Foreskin keratinocyte (primary cell): ENCODE measurements at places on chromosomes 7 and 10. TPM values are rescaled to one million over a fixed set of nuclear protein-coding genes. Genes with fewer than 3 reads are reported as not detected.

- no peak for DNase-seq
These were observed 34.5 kb downstream of the VIM start for GRCh38 chr10:17262502-17262901.

GRCh38 chr10:7340179-7340874 lies 70.5 kb downstream of the SFMBT2 start:
- DNase-seq = no peak

- DNase-seq = peak; percentile 75
These were observed 1.4 kb downstream of the MAGI2 start for GRCh38 chr7:79452032-79452494.

DNA sequence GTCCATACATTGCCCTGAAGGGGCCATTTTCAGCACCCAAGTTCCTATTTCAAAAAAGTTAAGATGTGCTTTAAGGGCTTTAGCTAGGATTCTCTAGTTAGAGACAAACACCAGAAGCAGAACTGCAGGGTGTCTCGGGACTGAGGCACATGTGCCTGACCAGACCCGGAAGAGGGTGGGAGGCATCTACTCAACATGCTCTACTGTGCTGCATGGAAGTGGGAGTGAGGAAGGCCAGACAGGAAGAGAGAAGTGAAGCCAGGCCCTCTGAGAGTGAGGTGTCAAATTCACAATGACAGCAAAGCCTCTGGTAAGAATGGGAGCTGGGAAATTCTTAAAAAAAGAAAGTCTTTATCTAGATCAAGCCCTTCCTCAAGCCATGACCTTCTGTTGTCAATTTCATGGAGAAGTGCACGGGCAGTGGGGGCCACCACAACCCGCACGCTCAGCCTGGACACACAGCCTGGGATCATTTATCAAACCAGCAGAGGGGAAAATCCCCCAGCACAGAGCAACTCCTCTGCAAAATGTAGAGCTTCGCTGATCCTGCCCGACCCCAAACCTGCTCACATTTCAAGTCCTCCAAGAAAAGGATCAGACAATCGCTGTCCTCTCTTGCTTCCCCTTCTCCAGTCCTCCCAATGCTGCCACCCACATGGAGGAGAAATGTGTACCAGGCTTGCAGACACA lies 38.7 kb downstream of the PLXNA4 start:
- no peak for DNase-seq

- peak; percentile 65 for DNase-seq
These were observed 42.6 kb downstream of the TYW1B start for GRCh38 chr7:72785166-72785955.

DNA sequence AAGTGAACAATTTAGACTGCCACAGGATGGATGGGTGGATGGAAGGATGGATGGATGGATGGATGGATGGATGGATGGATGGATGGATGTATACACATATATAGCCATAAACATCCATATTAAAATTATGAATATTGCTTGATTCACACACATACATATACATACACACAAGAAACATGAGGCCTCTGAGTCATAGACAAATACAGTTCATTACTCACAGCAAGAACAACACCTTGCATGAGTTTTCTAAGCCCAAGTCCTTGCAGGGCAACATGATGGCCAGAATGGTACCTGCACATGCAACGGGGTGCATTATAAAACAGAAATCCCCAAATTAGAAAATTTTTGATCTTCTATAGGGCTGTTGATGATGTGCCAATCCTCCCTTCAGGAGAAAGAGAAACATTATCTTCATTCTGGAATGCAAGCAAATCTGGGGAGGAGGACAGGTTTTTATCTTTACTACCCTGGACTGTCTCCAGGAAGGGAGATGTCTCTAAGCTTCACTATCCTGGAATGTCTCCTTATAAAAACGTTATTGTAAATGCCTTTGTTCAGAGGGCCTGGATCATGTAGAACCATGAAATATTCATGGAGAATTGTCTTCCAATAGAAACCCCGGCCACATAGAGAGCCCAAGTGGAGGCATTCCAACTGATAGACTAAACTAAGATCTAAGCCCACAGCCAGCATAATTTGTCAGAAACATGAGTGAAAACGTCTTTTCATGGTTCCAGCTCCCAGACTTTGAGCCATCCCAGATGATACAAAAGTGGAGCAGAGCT lies 238.6 kb upstream of the LRRN3 start:
- peak; percentile 48 for DNase-seq

DNA sequence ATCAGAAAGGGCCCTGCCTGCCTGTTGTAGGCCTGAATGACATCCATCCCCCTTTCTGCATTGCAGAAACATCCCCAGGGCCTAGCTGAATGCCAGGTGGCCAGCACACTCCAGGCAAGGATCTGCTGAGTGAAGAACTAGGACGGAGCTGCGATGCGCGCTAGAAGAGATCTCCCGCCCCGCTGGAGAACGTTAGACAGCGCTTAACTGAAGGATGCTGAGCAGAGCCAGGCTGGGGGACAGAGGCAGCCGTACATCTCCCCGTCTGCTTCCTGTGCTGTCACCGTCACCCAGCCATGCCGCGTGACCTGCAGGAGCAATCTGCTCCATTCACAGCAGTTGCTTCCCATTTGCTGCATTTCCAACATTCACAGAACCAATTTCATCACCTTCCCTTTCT lies 73.3 kb downstream of the FAM53B start:
- DNase-seq = no peak

DNA sequence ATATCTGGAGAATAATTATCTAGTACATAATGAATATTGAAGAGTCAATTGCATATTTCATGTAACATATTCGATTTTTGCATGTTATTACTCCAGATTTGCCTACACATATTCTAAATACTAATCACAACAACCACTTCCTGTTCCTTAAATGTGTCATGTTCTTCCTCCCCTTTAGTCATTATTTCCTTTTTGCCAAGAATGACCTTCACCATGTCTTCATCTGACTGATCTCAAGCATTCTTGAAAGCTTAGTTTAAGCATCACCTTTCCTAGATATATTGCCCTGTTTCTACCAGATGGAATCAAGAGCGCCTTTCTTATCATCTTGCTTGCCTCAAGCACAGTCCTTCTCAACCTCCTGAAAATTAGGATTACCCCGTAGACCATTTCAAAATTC lies 23.5 kb upstream of the MEOX2 start:
- no peak for DNase-seq

- DNase-seq = no peak
These were observed 34.7 kb upstream of the FOXI2 start for GRCh38 chr10:127702271-127702670.

DNA sequence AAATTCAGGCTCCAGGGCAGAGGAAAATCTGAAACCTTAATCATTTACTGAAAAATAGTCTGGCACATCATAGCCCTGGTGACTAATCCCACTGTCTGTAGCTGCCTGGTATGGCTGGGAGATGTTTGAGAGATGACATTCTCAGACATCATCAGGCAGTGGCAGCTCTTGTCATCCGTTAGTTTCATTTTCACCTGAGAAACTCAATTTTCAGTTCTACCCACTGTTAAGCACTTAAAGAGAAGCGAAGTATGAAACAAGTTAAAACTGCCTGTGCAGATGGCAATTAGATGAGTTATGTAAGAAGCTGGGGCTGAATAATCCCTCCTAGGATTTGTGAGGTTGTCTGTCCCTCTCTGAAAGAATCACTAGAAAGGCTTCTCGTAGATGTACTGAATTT lies 150.2 kb downstream of the NSUN6 start:
- no peak for DNase-seq

DNA sequence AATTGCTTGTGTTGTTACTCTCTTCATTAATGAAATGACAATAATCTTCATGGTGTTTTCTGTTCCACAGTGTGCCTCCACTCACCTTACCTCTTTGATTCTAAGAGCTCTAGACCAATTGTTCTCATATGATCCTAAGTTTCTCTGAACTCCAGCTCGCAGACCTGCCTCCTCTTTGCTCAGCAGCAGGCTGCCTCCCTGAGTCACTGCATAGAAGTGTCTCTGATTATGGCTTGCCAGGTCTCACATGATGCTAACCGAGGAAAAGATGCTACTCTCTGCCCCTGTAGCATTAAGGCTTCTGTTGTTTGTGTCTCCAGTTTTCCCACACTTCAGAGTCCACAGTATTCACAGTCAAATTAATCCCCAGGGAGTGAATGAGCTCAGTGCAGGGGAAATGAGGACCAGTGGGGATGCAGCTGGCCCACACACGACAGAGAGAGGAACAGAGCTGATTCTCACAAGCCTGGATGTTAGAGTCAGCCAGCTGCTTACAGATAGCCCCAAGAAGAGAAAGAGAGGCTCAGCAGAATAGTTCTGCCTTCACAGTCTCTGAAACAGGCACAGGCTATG lies 145.9 kb upstream of the EGR2 start:
- DNase-seq = no peak

DNA sequence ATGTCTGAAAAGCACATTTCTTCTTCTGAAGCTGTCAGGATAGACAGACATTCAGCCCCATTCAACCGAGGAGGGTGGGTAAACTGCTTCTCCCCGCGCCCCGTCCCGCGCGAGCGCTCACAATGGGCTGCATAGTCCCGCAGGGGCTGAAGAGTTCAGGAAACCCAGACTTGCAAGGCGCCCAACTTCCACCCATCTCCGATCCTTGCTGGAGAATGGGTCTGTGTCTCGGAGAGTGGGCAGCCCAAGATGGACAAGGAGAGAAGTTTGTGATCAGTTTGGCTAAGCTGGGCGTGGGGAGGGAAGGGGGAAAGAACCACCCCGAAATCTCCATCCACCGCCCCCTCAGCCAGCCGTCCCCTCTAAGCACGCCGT lies 686 bp downstream of the AASS start:
- DNase-seq = no peak

DNA sequence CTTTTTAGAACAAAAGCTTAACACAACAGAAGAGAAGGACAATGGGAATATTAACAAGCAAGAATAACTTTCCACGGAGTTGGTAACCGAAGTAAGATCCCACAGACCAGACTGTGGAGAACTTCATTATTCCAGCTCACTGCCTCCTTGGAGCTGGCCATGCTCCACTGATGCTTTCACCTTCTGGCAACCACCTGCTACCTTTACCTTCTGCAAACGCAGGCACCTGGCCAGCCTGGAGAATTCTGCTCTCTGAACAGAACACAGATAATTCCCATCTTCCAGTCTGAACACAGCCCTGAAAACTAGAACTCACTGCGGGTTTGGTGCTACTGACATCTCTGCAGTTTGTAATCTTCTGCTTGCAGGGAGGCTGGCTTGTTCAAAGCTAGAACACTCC lies 66.5 kb downstream of the JAZF1 start:
- DNase-seq = no peak

DNA sequence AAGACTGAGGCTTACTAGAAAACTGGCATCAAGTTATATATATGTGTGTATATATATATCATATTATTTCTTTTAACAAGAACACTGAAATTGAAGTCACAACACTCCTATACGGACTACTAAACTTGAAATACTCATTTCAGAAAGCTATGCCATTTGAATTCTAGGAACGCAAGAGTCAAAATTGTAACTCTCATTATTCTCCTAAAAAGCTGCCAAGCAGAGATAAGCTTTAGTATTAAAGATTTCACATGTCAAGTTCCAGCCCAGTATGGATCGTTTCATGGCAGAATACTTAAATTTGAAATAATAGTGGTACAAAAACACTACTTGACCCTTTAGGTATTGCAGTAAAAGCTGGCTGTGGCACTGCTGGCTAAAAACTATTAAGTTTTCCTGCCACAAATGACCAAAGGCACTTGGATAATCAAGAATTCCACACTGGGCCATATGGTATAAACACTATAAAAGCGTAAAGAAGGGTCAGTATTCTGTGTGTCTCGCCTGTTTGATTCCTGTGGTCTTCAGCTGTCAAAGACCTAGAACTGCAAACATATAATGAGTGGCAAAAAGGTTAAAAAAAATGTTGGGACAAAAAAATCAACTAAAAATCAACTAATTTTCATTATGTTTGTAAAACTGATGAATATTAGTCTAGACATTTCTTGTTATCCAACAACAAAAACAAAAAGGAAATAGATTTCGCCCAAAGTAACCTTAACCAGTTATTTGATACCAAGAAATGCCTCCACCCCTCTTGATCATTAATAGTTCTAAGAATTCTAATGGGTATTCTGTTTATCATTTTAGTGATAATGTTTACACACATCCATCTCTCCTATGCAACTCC lies 2.4 kb downstream of the CCDC71L start:
- DNase-seq = no peak

DNA sequence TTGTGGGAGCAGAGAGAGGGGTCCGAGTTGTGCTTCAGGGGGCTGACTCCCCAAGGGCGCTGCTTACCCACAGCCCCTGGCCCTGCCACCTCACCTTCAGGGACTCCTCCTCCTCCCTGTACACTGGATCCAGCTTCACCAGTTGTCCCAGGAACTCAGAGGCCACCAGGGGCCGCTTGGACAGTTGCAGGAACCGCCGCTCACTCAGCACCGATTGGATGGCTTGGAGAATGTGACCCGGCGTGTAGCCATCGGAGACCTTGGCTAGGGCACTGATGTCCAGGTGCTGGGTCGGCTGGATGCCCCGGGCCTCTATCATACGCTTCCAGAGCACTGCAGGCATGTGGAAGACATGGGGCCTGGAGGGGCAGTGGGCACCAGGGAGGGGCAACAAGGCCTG lies 4.5 kb upstream of the ASB10 start:
- DNase-seq = no peak

DNA sequence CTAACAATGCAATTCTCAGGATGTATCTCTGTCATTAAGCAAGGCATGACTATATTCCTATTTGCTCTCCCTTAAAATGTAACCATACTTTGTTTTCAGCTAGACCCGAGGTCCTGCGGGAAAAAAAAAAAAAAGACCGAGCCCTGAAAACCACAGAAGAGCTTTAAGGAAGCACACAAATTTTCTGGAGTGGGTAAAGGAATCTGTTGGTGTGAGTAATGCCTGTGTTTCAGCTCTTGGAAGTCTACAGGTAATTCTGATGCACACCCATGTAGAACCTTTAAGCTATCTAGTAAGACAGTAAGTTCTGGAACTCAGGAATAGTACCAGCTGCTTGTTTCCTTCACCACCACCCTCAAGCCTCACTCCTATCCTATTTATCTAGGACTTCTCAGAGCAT lies 351.1 kb downstream of the PARD3 start:
- no peak for DNase-seq

GRCh38 chr7:48471196-48471595 lies 299.9 kb downstream of the ABCA13 start:
- no peak for DNase-seq

GRCh38 chr7:82428186-82428961 lies 15.2 kb downstream of the CACNA2D1 start:
- peak; percentile 29 for DNase-seq

The SEC61G gene
- 212 and 248 TPM in 2 replicates for total RNA-seq

The SVOPL gene
- not detected in 2 replicates for total RNA-seq

The OPN4 gene
- not detected in 2 replicates for total RNA-seq

The CAMK2G gene
- total RNA-seq = 16.9 and 18.6 TPM in 2 replicates

The TRPV5 gene
- not detected in 2 replicates for total RNA-seq

The GBX1 gene
- not detected in 2 replicates for total RNA-seq

The SFRP4 gene
- not detected in 2 replicates for total RNA-seq

The CALML5 gene
- total RNA-seq = 2.4 and 65.7 TPM in 2 replicates

The ITGB8 gene
- total RNA-seq = 12.3 and 12.9 TPM in 2 replicates

The PNLIPRP2 gene
- total RNA-seq = not detected in 2 replicates
